ENCODE measurements at places on chromosomes 2 and 18.

DNA sequence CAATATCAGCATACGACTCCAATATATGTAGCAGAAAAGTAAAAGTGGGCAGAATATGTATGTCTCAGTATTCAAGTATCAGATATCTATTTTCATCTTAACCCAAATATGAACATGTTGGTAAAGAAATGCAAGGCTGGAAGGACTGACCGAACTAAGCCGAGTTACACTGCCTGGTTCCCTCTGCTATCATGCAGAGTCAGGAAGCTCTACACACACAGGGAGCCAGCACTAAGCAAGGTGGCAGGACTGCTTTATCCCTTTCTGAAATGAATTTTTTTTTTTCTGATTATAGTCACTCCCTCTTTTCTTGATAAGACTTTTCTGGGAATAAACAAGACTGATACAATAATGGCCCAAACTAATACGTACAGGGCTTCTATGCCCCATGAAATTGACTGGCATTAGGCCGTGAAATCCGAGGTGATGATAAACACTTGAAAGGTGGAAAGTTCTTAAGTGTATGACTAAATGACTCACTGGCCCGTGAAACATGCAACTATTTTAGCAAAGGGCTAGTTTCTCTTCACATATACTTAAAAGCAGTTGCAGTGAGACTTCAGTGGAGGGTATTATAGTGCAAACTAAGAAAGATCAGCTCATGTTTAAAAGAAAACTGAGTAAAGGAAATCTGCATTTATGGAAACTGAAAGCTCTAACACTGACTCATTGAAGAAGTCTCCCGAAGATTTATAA lies 14.9 kb downstream of the DPP4 start:
- no peak for DNase-seq

DNA sequence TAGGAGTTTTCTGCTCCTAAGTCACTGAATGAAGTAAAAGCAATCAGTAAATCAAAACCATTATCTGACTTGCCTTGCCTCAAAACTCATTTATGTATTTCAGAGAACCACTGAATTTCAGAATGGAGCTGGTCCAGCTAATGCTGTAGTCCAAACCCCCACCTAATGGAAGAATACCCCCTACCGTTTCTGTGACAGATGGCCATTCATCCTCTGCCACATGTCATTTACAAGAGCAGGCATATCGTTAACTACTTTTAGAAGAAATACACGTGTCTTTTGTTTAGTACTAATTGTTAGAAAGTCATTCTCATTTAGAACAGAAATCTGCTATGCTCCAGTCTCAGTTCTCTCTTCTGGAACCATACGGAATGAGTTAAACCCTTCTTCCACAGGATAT lies 12.8 kb upstream of the GALNT5 start:
- no peak for DNase-seq

- no peak for DNase-seq
These were observed 19.7 kb upstream of the SAG start for GRCh38 chr2:233287871-233288270.

DNA sequence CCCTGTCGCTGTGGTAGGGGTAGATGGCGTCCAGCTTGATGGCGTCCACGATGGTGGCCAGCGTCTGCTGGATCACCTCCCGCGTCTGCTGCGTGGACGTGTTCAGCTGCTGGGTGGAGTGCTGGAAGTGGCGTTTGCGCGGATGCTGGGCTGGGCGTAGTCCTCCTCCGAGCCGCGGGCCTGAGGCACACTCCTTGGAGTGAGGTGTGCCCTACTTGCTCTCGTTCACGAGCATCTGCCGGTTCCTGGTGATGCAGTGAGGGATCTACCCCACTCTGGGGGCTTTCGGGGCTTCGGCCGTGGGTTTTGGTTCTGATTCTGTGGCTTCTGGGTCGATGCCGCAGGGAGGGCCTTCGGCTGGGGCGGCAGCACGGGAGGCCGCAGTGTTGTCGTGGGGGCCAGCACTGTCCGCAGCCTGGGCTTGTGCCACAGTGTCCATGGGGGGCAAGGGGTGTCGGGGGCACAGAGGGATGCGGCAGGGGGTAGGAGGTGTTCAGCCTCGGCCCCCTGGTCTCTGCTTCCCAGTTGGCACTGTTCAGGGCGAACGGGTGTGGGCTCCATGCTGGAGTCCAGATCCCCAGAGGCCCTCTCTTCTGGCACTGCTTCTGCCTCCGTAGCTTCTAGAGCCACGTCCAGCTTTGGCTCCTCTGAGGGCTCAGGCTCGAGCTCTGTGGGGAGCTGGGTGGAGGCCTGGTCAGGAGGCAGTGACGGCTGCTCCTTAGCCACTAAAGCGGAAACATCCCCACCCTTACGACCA lies 890.6 kb upstream of the LRRTM1 start:
- no peak for DNase-seq

Measured in renal cortex interstitium (tissue), 15 donors.